ENCODE measurements at places on chromosomes 5 and 9. TPM values are rescaled to one million over a fixed set of nuclear protein-coding genes. Genes with fewer than 3 reads are reported as not detected.

DNA sequence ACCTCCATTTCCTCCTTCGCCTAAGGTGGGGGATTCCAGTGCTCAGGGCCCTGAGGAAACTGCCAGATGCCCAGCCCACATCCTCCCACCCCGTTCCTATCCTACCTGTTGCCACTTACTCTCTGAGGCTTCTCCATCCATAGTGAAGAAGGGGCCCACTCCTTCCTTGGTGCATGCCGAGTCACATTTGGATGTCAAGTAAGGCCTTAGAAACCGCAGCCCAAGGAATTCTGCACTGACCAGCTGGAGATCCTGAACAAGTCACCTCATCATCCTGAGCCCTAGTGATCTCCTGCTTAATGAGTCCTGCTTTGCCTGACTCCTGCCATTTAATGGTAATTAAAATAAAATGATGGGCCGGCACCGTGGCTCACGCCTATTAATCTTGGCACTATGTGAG lies 6.7 kb upstream of the TNIP1 start:
- no peak for DNase-seq

DNA sequence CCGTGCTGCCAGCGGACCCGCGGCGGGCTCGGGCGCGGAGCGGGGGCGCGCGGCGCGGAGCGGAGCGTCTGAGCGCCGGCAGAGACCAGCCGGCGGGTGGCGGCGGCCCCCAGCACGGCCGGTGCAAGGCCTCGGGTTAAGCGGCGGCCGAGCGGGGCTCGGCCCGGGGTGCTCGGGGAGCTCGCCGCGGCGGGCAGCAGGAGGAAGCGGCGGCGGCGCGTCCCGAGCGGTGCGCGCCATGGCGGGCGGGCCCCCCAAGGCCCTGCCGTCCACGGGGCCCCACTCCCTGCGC lies 150 bp downstream of the SNX30 start:
- DNase-seq = no peak

Gene LCN10
- total RNA-seq = not detected

DNA sequence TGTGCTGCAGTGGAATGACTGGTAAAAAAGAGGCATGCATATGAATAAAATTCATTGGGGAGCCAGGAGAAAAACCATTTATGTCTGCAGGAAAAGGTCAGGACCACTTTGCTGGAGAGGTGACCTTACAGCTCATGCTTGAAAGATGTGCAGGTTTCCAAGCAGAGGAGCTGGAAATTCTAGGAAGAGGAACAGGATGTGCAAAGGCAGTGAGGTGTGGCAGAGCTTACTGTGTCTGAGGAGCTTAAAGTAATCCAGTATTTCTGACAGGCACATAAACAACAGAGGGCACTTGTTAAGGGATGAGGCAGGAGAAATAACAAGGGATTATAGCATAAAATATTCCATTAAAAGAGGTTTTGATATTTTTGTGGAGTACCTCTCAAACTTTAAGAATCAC lies 203.2 kb downstream of the CD180 start:
- DNase-seq = no peak

- DNase-seq = no peak
These were observed 30.5 kb upstream of the LPAR1 start for GRCh38 chr9:111068771-111069170.

DNA sequence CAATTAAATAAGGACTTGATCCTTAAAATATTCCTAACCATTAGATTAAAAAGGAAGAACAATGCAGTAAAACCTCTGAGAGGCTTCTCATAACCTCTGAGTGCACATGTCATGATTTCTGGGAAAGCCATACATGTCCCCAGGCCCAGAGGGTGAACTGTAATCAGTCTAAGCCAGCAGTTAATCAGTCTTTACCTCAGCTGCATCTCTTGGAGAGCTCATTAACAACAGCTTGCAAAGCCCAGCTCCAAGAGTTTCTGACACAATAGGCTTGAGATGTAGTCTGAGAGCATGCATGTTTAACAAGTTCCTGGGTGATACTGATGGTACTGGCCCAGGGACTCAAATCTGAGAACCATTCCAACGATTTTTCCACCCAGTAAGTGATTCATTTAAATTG lies 392.1 kb downstream of the DNAH5 start:
- DNase-seq = no peak
